ENCODE measurements at places on chromosomes 16 and 17.

DNA sequence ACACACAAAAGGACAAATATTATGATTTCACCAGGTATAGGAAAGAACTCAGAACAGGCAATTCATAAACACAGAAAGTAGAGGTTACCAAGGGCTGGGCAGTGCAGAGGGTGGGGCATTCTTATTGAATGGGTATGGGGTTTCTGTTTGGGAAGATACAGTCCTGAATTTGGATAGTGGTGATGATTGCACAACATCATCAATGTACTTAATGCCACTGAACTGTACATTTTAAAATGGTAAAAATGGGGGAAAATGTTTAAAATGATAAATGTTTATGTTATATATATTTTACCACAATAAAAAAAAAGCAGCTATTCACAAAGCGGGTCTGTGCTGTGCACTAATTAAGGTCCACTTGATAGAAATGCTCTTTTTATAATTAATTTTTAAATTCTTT is 72.6 kb upstream of the FA2H start:
- no peak for DNase-seq

GRCh38 chr17:15083225-15083624 is 181.9 kb downstream of the PMP22 start:
- DNase-seq: no peak

DNA sequence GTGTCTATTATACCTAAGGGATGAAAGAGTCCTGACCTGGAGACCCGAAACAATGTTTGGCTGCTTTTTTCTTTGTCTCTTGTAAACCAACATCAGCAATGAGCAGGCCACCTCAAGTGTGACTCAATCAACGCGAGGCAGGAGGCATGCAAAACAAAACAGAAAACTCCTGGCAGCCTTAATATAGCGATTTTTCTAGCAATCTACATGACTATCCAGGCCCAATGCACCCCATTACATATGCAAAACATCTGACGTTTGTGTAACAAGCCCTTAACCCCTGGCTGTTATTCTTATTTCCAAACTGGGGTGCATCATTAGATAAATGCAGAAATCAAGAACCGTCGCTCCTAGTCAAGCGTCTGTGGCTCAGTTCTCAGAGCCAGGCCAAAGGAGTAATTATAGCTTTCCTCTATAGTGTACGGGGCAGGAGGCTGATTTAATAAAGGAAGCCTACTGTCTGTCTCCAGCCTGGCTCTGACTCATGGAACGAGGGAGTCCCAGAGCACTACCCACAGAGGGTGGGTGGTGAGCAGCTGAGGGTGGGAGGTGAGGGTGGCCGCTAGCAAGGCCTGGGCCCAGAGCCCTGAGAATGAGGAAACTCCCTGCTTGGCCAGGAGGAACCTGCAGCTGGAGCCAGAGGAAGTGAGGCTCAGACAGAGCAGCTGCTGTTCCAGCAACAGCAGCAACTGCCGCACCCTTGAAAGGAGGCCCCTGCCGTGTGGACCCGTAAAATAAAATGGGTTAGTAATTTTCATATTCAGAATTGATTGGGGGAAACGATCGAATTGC is 43.9 kb downstream of the CHD9 start:
- DNase-seq: peak; percentile 95

- DNase-seq: no peak
These were observed 618 bp downstream of the RUSF1 start for GRCh38 chr16:31507617-31507928.

DNA sequence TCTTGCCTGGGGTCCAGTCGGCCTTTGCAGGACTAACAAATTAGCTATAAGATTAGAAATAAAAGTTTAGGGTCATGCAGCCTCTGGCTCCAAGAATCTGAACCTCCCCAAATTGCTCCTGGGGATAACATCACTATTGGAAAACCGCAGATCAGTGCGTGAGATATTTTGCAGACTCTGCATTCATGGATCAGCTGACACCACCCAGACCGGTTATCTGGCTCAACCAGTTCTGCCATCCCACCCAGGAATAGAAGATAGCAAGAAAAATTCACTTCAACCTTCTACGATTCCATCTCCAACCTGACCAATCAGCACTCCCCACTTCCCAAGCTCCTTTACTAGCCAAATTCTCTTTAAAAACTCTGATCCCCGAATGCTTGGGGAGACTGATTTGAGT is 4.3 kb upstream of the PGS1 start:
- DNase-seq: no peak

DNA sequence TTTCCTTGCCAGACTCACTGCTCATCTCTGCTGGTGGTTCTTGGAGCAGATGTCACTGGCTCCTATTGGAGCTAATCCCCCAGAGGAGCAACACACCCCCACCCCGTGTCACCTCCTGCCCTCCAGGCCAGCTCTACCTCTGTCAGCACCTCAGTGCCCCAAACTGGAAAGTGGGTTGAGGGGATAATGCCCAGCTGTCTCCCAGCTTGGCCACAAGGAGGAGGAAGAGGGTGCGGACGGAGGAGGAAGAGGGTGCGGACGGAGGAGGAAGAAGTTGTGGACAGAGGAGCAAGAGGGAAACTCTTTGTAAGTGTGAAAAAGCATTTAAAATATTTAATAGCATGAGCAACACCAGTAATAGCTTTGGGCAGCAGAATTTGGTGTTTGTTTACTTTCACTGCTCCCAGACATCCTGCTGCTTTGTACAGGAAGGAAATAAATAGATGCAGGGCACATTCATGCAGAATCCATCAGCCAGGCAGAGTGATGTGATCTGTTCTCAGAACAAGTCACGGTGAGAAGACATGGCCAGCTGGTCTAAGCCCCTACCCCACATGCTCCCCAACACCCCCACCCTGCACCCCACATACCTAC is 82.5 kb downstream of the C17orf67 start:
- peak; percentile 8 for DNase-seq

DNA sequence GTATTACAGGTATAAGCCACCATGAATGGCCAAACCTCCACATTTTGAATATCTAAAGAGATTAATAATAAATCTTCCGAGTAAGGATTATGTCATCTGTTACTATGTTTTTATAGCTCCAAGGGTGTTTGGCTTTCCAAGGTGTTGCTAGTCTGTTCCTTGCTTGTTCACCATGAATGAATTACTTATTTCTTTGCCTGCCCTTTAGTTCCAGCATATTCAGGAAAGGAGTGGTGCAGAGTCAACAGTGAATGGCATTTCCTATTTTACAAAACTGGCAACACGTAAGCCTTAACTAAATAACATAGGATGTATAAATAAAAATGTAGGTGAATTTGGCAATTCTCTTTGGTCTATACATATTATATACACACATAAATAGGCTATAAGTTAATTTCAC is 70.3 kb downstream of the MYO1D start:
- DNase-seq: no peak

DNA sequence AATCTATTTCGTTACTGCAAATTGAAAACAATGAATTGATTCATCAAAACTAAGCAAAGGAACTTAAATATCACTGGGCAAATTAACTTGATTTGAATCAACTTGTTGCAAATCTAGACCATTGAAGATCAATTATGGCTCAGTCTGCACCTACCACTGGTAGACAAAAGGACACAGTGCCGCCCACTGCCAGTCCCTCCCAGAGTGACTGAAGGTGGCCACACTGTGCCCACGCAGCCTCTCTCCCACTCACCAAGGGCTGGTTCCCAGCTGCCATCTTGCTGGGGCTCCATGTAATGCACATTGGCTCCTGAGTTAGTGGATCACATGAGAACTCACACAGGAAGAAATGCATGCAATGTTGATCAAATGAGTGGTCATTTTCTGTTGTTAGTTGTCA is 78.1 kb downstream of the PLXDC1 start:
- DNase-seq: no peak

GRCh38 chr17:902463-902862 is 77.1 kb downstream of the NXN start:
- no peak for DNase-seq

GRCh38 chr17:32933881-32934280 is 5.9 kb downstream of the TMEM98 start:
- DNase-seq: no peak

GRCh38 chr17:3956983-3957382 is 7.3 kb downstream of the ATP2A3 start:
- no peak for DNase-seq

DNA sequence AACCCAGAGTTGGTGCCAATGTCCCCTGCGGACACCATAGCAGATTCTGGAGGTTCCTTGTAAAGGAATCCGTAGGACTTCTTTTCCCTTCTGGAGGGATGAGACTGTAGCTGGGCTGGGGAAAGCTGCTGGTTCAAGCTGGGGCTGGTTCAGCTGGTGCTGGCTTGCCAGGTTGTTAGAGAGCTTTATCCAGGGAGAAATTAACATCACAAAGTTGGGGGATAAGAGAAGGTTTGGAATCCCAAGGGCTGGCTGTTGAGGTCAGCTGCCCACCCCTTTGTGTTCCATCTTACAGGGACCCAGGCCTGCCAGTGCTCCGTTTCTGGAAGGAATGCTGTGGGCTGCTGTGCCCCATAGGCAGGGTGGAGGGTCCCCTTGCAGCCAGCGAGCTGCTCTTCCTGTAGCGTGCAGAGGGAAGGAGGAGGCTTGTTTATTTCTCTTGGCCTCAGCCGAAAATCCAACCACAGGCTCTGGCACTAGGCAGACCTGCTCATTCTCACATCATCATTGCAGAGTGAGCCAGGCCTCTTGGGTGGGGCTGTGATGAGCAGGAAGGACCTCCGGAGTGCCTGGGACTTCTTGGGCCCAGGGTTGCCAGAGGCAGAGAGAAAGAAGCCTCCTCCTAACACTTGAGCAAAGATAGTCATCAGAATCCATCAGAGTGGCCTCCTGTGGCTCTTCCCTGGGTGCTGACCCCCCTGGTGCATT is 251.1 kb downstream of the SEC14L1 start:
- peak; percentile 96 for DNase-seq
